ENCODE measurements at places on chromosomes 5 and 9.

- DNase-seq = no peak
Measured at GRCh38 chr5:133950821-133951612, 17.4 kb downstream of the C5orf15 start.

DNA sequence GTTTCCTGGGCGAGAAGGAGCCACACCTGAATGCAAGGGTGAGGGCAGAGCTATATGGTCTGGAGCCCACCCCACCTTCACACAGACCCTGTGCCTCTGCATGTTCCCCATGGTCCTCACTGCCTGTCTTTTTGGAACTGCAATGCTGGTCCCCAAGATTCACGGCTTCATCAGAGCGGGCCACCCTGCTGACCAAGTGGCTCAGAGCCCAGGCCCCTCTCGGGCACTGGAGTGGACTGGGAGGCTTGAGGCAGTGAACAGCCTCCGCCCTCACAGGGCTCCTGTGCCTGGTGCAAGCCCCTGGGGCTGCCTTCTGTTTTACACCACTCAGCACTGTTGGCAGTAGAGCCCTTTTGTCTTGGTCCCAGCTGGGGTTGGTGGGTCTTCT is 143.2 kb downstream of the CACNA1B start:
- no peak for DNase-seq

DNA sequence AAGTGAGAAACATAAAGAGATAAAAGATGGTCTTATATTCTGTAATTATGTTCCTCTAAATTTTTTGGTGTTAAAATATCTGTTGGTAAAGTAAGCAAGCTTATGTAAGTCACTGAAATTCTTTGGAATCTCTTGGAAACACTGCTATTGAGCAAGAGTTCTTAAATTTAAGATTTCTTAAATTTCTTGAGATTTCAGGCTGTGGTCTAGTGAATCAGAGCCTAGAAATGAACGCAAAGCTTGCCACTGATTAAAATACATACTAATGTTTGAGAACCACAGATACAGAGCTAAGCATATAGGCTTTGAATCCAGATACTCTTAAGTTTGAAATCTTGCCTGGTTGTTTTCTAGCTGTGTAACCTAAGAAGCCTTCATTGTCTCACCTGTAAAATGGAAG is 133.4 kb downstream of the TRPM3 start:
- DNase-seq = no peak

GRCh38 chr5:149902177-149902576 is 42.4 kb downstream of the PDE6A start:
- no peak for DNase-seq

- DNase-seq = no peak
Measured at GRCh38 chr9:227860-228259, 13.2 kb downstream of the DOCK8 start.

- DNase-seq = no peak
Measured at GRCh38 chr5:86885489-86886230, 267.9 kb downstream of the COX7C start.

DNA sequence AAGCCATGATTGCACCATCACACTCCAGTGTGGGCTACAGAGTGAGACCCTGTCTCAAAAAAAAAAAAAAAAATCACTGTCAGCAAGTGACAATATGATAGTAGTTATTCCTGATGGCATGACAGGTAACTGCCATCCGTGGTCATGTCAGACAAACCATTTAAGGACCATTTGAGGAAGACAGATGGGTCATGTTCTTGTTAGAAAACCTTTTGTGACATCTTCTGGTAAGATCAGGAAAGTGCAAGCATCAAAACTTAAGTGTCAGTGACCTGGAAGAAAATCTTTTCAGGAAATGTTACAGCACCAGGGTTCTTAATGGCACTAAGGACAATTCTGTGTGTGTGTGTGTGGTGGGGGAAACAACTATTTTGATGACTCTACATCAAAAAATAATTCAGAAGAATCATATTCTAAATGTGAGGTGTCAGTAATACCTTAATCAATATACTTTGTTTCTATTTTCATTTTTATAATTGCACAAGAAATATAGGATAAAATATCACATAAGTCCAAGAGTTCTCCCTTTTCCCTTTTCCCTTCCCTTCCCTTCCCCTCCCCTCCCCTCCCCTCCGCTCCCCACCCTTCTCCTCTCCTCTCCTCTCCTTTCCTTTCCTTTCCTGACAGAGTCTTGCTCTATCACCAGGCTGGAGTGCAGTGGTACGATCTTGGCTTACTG is 17.8 kb downstream of the SLC38A9 start:
- DNase-seq = no peak

GRCh38 chr5:123809594-123810221 is 297.7 kb downstream of the CSNK1G3 start:
- DNase-seq = no peak

DNA sequence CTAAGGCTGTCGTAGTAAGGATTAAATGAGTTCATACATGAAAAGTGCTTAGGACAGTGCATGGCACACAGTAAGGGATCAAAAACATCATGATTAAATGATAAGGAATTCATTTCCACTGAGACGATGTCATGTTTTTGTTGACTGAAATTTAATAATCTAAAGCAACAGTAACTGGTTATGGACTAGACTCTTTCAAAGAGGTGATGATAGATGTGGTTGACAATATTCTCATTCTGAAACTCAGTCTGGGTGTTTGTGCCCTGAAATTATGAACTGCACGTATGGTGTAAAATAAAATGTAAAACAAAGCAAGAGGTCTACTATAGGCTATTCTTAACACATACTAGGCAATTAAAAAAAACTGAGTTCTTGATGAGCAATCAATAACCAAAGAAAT is 280.0 kb downstream of the DENND1A start:
- DNase-seq = no peak

DNA sequence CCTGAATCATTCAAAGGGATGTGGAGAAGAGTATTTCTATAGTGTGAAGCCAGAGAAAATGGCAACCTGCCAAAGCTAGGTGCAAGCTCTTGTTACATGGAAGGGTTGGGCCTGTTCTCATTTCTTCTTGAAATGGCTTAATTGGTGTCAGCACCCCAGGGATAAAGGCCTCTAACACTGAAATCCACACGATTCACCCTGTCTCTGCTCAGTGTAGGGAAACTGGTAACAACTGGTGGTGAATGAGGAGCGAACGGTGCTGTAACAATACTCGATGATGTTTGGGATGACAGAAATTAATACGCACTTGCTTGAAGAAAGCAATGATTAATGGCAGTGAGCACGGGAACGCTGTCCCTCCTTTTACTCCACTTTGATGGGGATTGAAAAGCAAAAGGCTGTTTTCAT is 16.2 kb downstream of the PBX3 start:
- no peak for DNase-seq

GRCh38 chr5:7419846-7420245 is 23.9 kb downstream of the ADCY2 start:
- DNase-seq = no peak

Data from activated CD4-positive, CD25-positive, alpha-beta regulatory T cell (primary cell).